Bronchial epithelial cell (primary cell): ENCODE measurements at places on chromosomes 2 and 18. TPM values are rescaled to one million over a fixed set of nuclear protein-coding genes. Genes with fewer than 3 reads are reported as not detected.

Gene VWA3B
- 0.13 TPM in 1 of 2 replicates, not detected in the other for total RNA-seq

Gene CTAGE1
- under 0.01 TPM in 1 of 2 replicates, not detected in the other for total RNA-seq

Gene FAP
- total RNA-seq: 0.26 and 1.1 TPM in 2 replicates

Gene CYP27A1
- 0.13 and 0.26 TPM in 2 replicates for total RNA-seq

Gene INHBB
- total RNA-seq: 0.53 and 2.3 TPM in 2 replicates

Gene DSG4
- total RNA-seq: under 0.01 TPM in 1 of 2 replicates, not detected in the other

Gene CRYBA2
- total RNA-seq: not detected in 2 replicates

Gene OTOF
- not detected in 2 replicates for total RNA-seq

Gene CHRNG
- not detected in 2 replicates for total RNA-seq

- no peak for DNase-seq
Observed at GRCh38 chr18:51137026-51137729, 60.3 kb downstream of the MEX3C start.

- DNase-seq: no peak
Observed at GRCh38 chr2:157193461-157193860, 64.0 kb upstream of the GALNT5 start.

GRCh38 chr2:46336283-46336959, 39.2 kb downstream of the EPAS1 start:
- no peak for DNase-seq

DNA sequence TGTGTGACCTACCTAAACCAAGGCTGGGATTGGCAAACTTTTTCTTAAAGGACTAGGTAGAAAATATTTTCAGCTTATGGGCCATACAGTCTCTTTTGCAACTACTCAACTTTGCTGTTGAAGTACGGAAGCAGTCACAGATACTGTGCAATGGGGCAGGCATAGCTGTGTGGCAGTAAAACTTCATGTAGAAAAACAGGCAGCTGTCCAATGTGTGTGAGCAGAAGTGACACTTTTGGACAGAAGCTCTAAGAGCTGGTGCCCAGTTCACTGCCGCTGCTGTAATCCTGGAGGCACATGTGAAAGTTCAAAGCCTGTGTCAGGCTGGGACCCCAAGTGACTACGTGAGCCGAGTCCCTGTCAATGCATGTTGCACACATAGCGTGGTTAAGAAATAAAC, 46.7 kb downstream of the MAPK4 start:
- DNase-seq: no peak

GRCh38 chr2:59167514-59167913, 926.4 kb upstream of the FANCL start:
- DNase-seq: no peak

DNA sequence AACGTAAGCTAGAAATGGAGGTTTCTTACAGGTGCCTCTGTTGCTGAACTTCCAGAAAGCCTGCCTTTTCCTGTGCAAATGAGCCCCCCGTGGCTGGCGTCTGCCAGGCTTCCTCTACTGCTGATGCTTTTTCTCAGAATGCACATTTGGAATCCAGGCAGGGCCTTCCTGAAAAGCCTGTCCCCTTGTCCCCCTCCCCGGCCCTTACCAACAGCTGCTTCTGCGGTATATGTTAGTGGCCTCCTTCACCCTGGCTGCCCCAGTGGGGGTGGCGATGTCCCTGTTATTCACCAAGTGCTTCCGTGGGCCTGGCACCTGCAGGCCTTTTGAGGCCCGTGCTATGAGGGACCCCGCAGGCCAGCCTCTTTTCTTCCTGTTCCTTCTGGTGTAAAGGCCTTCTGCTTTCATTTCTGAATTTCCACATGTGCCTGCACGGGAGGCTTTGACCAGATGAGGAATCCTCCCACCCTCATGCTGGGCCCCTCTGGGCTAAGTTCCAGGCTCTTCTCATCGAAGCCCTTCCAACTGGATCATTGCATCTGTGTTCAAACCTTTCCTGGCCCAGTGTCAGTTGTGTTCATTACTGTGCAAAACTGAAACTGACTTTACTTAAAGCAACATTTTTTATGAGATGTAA, 10.4 kb downstream of the CNDP2 start:
- DNase-seq: no peak

DNA sequence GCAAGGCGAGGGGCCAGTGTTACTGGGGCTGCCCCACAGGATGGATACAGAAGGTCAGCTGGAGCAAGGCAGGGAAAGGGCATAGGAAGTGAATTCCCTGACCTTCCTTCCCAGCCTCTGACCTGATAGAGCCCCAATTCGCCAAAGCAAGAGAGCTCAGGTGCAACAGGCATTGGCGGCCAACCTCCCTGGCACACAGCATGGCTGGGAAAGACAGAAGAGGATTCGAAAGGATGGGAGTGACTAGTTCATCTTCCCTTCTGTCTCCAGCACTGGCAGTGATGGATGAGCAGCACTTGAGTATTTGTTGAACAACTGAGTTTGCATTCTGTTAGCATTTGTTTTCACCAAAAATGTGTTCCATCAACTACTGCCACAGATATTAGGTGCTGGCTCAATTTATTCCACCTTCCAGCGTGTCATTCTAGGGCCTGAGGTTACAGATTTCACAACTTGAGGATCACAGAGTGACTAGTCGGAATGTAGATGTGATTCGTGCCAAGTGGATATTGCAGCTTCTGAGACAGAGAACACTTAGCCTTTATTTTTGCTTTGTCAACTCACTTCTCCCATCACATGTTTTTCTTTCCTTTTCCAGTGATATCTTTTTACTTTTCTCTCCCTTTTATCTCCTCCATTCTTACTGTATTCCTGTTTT, 6.2 kb downstream of the COPS8 start:
- DNase-seq: peak; percentile 71

DNA sequence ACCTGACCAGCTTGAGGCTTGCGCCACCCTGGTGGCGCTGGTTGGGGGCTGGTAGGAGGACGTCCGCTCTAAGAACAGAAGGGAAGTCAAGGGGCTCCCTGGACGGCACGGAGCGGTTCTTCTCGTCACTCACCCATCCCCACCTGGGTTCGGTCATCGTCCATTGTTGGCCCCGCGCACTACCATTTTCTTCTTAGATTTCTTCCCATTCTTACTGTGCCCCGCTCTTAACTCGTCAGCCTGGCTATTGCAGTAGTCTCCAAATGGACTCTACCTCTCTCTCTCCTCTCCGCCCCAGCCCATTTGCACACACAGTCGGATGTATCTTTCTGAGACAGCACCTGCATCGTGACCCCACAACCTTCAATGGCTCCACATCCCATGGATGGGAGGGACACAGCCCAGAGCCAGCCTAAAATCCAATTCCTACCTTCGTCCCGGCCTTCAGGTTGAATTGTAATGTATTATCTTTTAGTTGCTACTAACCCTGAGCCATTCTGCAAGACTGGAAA, 814 bp upstream of the RAB1A start:
- no peak for DNase-seq

GRCh38 chr2:207528980-207529329, 807 bp upstream of the CREB1 start:
- DNase-seq: no peak

DNA sequence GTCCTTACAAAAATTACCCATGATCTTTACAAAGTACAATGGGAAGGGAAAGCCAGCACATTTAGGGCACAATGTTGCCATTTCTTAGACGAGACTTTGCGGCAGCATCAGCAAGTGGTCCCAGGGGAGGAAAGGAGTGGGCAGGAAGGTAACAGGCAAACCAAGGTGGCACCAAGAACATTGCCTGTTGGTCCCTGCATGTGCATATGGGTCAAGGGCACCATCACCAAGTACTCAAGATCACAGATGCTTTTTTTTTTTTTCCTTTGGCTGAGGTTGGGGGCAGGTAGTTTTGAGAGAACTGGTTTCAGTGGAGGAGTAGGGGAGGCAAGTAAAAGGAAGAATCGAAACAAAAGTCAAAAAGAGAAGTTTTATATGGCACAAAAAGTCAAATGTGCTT, 752 bp upstream of the CYTIP start:
- DNase-seq: no peak

DNA sequence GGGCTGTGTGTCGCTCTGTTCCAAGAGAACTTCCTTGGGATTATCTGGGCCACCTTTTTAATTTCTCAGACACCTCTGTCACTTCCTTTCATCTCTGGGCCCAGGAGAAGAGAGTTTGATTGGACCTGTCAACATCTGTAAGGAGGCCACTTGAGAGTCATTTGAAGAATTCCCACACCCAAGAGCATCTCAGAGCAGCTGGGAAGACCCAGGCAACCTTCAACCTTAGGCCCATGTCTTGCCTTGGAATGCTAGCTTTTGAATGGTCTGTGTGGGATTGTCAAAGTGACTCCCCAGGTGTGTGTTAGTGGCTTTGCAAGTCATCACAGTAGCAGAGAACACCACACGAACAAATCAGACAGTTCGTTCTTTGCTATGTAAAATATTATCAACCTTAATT, 280.3 kb downstream of the CYRIA start:
- DNase-seq: no peak

GRCh38 chr2:218863021-218863520, 3.5 kb downstream of the WNT6 start:
- no peak for DNase-seq

DNA sequence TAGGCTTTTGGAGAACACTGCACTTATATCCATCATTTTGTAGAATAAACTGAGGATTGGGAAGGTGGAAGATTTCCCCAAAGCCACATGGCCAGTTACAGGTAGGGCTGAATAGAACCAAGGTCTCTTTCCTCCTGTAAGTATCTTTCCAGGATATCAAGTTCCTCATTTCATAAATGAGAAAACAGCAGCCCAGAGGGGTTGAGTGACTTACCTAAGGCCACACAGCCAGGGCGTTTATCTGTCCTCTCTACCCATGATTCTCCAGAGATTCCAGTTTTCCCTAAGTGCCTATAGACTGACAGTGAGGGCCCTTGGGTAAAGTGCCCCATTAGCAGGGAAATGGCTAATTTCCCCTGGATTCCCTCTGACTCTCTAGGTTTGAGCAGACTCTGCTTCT, 132.3 kb upstream of the SKOR2 start:
- DNase-seq: no peak

GRCh38 chr18:48915626-48916425, 34.9 kb downstream of the SMAD7 start:
- DNase-seq: no peak

- DNase-seq: no peak
Observed at GRCh38 chr2:136154384-136154783, 36.4 kb upstream of the CXCR4 start.

DNA sequence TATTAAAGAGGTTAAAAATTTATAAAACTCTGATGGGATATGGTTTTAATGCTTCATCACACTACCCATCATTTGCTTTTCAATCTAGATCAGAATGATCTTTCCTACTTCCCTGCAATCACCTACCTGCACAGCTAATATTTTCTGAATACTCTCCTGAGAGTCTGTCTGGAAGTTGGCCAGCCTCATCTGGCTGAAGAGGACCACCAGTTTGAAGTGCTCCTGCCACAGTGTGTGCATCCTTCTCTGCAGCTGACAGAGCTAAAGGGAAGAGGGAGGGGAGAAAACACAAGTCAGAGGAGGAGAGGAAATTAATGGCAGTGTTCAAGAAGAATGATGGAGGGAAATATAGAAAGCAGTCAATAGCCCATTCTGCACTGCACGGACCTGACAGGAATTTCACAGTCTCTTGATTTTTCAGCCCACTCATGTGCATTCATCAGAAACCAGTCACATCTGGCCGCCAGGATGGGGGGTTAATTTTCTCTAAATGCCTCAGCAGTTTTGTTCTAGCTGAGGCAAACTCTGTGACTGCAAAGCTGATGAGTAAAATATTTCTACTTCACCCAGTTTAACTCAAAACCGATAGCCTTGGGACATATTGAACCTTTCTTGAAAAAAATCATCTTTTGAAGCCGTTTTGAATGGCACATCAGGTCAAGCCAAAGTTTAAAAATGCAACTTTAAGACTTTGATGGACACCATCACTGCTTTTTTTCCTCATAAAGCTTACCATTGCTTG, 201.8 kb upstream of the KLHL14 start:
- DNase-seq: no peak

- DNase-seq: no peak
Observed at GRCh38 chr2:215396595-215397313, 39.1 kb downstream of the FN1 start.

DNA sequence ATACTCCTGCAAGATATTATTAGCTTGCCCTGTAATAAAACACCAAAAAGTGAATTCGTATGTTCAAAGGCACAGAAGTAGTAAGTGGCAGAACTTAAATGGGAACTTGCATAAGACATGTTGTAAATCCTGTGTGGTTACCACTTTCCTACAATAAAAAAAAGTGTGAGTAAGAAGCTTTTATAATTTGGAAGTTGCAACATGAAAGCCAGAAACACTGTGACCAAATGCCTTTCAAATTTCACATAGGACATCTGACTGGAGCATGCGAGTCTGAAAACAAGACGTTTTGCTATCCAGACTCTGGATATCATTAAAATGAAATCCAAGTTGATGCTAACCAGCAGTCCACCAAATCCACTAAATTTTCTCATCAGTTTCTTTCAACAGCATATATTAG, 886.2 kb upstream of the NRXN1 start:
- peak; percentile 13 for DNase-seq

DNA sequence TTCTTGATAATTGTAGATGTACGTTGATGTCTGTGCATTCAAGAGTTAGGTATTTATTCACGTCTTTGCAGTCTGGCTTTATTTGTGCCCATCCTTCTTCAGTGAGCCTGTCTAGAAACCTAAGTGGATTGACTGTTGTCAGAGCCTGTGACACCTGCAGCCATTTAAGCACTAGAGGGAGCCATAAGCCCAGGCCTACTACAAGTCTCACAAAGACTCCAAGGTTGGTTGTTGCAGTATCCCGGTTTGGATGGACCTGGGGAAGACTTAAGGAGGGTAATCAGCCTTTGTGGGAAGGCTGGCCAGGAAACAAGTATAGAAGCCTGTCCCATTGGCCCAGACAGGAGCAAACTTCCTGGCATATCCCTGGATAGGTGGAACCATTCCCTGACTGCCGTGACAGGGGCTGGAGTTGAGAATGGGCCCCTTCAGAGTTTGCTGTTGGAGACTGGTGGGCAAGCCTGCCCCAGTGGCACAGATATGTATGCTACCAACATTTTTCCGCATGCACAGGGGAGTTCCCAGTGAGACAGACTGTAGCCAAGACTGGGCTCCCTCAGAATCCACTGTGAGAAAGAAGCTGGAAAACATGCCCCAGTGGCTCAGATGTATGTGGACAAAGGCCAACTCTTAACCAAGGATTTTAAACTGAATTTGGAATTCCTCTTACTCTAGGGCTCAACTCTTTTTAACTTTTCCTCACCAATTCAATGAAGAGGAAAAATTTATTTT, 9.3 kb upstream of the LRRC30 start:
- peak; percentile 72 for DNase-seq

- DNase-seq: no peak
Observed at GRCh38 chr2:234772733-234773060, 179.1 kb upstream of the SH3BP4 start.
